ENCODE measurements at places on chromosomes 3 and 15. TPM values are rescaled to one million over a fixed set of nuclear protein-coding genes. Genes with fewer than 3 reads are reported as not detected.

DNA sequence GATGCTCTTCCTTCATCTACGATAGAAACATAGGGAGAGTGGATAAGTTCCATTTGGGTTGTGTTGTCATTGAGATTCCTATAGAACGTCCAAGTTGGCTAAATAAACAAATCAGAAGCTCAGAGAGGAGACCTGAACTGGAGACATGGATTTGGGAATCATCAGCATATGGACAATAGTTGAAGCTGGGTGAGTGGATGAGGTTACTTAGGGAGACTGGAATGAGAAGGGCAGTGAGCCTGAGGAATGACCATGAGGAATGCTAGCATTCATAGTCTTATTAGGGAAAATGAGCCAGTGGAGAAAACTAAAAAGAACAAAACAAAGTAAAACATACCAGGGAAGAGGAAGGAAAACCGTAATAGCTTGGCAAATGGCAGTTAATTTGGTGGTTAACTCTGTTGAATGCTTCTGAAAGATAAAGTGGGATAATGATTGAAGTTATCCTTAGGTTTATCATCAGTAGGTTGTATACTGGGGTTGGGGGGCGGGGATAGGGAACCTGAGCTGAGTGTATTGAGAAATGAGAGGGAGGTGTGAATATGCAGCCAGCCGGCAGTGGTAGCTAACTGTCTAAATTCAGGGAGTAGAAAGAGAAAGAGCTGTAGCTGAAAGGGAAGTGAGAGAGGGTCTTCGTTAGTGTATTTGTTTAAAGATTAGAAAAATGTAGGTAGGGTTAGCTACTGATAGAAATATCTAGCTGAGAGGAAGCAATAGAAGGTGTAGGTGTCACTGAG, 74.6 kb downstream of the ARHGEF26 start:
- H3K4me3 ChIP-seq, result no peak overlapping the region
- no peaks in the 10 kb centered on the region for H3K27me3 ChIP-seq
- H3K36me3 ChIP-seq, result peaks cover 26% of the 10 kb centered on the region
- no peaks in the 10 kb centered on the region for H3K4me1 ChIP-seq

GRCh38 chr3:94185753-94186152, 122.9 kb downstream of the NSUN3 start:
- H3K27ac ChIP-seq, result no peak overlapping the region
- no peaks in the 10 kb centered on the region for H3K36me3 ChIP-seq
- no peaks in the 10 kb centered on the region for H3K27me3 ChIP-seq
- H3K4me1 ChIP-seq, result peaks cover 11% of the 10 kb centered on the region
- no peak overlapping the region for H3K4me3 ChIP-seq
- no peak for DNase-seq

DNA sequence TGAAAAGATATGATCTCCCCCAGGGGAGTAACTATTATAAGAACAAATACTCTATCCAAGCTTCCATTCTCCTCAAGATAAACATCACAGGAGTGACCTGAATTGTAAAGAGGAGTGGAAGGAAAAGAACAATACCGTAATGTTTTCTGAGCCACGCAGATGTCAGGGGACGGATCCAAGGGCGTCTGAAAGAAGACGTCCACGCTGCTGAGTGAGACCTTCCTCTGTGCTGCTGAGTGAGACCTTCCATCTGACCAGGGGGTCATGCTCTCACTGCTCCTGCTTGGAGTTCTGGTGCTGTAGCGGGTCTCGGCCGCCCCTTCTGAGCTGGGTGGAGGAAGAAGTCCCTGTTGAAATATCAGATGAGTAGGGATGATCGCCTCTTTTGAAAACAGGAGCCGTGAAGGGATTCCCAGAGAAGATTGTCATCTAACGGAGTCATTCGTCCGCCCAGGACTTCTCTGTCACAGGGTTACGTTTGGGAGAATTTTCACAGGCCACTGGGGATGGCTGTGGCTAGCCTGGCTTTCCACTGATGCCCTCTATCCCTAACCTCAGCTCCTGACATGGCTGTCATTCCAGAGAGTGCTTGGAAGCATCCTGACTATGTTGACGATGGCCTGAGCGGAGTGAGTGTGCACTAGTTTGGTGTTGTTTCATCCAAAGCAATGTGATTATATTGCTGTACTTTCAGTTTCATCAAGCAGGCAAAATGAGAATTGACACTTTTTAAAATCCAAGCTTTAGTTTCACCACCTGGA, 184.9 kb downstream of the APBA2 start:
- no peaks in the 10 kb centered on the region for H3K27me3 ChIP-seq
- peak; percentile 44 for DNase-seq
- no peak overlapping the region for H3K4me3 ChIP-seq
- no peaks in the 10 kb centered on the region for H3K36me3 ChIP-seq

The ALDH1A3 gene
- total RNA-seq, result 1.9 TPM

The PGBD4 gene
- total RNA-seq, result 1.5 TPM

The NOX5 gene
- total RNA-seq, result not detected
